Fibroblast of villous mesenchyme (primary cell): ENCODE measurements at places on chromosomes 2 and 18.
A peak's percentile ranks its signal among the peaks of the same experiment; 100 is the strongest.

- DNase-seq: no peak
Observed at GRCh38 chr2:5319493-5319892, 372.7 kb upstream of the SOX11 start.

DNA sequence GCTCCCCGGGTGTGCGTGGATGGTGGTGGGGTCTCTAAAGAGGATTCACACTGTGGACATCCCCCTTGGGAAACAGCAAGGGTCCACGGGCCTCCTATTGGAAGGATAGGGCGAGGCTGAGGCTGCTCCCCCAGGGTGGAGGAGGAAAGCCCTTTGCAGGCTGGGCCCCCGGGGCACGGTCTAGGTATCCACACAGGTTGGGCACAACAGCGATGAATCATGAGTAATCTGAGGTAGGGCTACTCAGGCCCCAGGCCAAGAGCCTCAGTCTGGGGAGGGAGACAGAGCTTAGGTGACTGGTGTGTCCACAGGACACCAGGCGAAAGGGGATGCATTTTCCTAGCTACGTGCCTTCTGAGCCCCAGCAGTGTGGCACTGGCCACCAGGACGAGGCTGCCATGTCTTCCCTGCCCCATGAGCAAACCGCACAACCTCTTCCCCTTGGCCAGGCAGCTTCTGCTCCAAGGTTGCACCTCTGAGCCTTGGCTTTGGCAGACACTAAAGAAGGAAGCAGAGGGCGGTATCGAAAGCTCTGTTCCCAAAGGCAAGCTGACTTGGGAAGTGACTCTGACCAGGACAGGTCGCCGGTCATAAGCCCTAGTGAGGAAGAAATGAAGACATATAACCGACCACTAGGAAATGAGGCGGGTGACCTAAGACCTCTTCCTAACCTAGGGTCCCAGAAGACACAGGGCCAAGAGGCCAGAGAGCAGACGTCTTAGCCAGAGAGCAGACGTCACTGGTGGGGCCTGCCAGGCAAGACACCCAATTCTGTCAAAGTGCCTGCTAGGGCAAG lies 14.6 kb upstream of the SEMA4C start:
- DNase-seq: no peak

- DNase-seq: no peak
Observed at GRCh38 chr2:208354964-208355381, 51.6 kb upstream of the PTH2R start.

DNA sequence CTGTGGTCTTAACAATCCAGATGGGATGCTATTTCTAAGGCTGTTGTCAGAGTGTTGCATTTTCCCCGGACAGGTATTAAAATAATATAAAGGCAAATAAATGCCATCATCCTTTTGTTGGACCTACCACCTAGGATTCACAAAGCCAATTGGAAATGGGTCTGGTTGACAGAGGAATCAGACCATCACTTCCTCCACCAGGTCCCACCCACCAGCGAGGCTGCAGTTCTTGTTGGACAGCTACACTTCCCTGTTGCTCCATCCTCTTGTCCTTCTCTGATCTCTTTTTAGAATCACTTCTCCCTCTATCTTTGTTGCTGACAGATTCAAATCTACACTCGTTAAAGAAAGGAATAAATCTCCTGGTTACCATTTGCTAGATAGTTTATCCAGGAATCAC lies 1.1 kb downstream of the TMEM169 start:
- DNase-seq: no peak

GRCh38 chr2:191892391-191892790 lies 45.5 kb upstream of the CAVIN2 start:
- DNase-seq: peak; percentile 79

- DNase-seq: no peak
Observed at GRCh38 chr2:74902281-74902860, 56.1 kb upstream of the POLE4 start.

GRCh38 chr18:51447351-51448342 lies 250.2 kb upstream of the MEX3C start:
- DNase-seq: no peak

GRCh38 chr2:126774761-126775160 lies 118.8 kb downstream of the GYPC start:
- DNase-seq: no peak

- DNase-seq: no peak
Observed at GRCh38 chr2:219565130-219566080, 5.9 kb downstream of the OBSL1 start.

DNA sequence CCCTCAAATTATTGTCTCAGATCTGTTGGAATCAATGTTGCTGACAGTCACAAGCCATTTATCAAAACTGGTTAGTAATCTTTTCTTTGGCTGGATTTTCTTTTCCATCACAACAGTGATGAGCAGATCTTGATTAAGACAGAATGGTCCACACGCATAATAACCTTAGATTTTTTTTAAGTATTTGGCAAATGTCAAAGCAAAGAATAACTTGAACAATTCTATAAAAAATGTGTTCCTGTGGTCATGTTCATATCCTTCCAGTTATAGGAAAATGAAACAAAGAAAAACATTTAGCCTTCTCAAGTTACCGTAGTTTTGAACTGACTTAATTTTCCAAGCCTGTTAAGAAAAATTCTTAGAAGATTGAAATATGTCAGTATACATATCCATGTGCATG lies 659.9 kb upstream of the ID2 start:
- no peak for DNase-seq

DNA sequence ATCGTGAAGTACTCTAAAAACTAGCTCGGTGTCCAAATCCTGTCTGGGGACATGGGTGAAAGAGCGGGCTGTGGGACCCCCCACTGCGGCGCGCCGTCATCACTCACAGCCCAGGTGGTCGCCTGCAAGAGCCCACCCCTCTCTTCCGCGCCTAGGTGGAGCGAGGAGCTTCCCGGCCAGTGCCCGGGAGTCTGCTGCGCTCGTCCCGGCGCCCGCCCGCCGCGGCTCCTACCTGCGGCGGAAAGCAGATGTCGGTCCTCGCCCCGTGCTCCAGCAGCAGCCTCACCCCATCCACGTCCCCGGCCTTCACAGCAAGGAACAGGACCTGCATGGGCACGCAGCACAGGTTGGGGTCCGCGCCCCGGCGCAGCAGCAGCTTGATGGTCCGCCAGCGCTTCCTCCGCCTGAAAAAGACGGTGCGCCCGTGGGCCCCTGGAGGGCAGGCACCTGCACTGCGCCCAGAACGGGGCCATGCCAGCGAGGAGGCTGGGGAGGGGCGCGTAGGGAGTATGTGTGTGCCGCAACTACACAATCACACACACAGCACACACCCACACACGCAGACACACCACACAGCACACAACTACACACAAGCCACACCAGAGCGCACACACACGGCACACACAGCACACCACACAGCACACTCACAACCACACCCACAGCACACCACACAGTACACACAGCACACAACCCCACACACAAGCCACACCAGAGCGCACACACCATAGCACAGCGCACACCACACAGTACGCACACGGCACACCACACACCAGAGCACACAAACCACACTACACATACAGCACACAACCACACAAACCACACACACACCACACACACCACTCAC lies 37.4 kb downstream of the ANKMY1 start:
- DNase-seq: no peak

GRCh38 chr2:168006498-168006897 lies 240.9 kb downstream of the STK39 start:
- DNase-seq: peak; percentile 29

- no peak for DNase-seq
Observed at GRCh38 chr18:61096226-61096625, 237.0 kb upstream of the CDH20 start.

DNA sequence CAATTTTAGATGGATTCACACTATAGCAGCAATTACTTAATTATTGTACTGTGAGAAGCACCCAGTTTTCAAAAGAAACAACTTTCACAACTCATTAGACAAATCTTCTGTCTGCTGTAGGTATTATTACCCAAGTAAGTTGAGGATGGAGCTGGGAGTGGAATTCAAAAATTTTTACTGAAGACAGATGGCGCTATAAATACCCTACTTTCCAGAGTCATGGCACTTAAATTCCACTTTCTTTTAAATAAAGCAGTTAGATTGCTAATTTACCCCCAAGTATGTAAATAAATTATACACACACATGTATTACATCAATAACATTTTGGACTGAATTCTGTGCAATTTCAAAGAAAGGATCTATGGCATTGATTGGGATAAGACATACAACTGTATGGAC lies 166.8 kb downstream of the FTCDNL1 start:
- DNase-seq: no peak

- DNase-seq: peak; percentile 27
Observed at GRCh38 chr2:123101434-123101833, 923.7 kb upstream of the CNTNAP5 start.

- DNase-seq: no peak
Observed at GRCh38 chr2:82139979-82140611, 1835.5 kb upstream of the LRRTM1 start.

DNA sequence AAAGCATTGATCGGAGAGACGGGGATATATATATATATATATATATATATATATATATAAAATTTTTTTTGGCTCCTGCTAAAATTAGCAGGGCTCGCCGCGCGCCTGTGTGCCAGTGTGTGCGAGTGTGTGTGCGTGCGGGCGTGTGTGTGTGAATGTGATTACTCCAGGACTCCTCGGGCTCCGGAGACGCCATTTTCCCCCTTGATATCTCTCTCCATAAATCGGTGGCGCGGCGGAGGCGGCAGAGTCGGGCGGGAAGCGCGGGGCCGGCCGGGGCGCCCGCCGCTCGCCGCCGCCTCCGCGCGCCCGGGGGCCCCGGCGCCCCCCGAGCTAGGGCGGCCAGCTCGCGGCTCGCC lies 795 bp upstream of the SETBP1 start:
- peak; percentile 53 for DNase-seq

GRCh38 chr18:38297910-38298309 lies 732.3 kb upstream of the CELF4 start:
- no peak for DNase-seq

GRCh38 chr2:71945603-71945959 lies 202.1 kb downstream of the CYP26B1 start:
- DNase-seq: no peak

GRCh38 chr2:120348134-120348736 lies 2.3 kb downstream of the INHBB start:
- no peak for DNase-seq

DNA sequence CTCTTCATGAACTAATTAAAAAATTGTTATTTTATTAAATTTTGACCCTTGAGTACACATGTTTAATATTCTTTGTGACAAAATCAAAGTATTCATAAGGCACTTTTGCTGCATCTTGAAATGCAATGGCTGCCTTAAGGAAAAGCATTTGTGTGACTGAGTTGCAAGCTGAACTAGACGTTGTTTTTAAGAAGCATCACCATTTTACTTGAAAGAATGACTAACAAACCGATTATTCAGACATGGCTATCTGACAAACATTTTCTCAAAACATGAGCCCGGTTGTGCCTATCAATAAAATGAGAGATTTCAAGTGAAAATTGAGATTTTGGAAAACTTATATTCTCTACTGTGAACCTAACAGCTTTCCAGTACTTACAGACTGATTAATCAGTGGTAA lies 2.8 kb downstream of the GCFC2 start:
- peak; percentile 8 for DNase-seq

GRCh38 chr2:229387866-229388265 lies 116.8 kb upstream of the PID1 start:
- no peak for DNase-seq

- no peak for DNase-seq
Observed at GRCh38 chr2:172074254-172074653, 11.1 kb upstream of the DLX1 start.

- DNase-seq: no peak
Observed at GRCh38 chr2:223697892-223698645, 95.9 kb upstream of the SCG2 start.

DNA sequence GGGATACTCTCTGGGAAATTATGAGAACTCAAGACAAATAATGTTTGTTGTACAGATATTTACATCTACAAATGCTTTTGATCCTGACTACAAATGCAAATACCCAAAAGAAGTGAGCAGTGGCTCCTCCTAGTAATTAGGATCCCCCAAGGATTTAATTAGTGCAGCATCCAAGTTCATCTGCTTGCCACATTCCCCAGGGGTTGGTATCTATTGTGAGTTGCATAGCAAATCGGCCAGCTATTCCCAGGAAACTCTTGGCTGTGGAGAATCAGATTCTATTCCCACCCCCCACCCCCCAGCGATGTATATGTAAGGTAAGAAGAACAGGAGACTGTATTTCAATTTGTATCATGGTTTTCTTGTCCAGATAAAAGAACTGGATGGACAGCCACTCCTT lies 725.1 kb upstream of the CDH7 start:
- no peak for DNase-seq
